Lower leg skin (tissue), 4 donors: ENCODE measurements at places on chromosomes 4 and X.

- no peak for DNase-seq
Observed at GRCh38 chr4:47187608-47188007, 156.2 kb downstream of the GABRB1 start.

DNA sequence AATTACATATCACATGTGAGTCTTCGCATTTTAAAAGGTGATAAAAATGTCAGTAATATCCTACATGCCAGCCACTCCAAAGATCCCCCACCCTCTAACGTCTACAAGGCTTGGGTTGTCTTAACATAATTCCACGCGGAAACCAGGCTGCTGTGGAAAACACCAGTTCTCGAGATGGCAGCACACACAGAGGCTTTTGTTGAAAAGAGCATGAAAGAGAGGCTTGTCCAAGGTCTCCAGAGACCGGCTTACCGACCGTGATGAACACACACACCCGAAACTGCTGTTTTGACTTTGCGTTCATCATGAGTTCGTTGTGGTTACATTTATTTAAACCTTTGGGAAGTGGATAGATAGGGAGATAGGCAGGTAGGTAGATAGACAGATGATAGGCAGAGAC, 87.9 kb downstream of the CRLF2 start:
- peak; percentile 4 for DNase-seq

GRCh38 chrX:133544778-133545177, 129.5 kb upstream of the GPC4 start:
- no peak for DNase-seq

DNA sequence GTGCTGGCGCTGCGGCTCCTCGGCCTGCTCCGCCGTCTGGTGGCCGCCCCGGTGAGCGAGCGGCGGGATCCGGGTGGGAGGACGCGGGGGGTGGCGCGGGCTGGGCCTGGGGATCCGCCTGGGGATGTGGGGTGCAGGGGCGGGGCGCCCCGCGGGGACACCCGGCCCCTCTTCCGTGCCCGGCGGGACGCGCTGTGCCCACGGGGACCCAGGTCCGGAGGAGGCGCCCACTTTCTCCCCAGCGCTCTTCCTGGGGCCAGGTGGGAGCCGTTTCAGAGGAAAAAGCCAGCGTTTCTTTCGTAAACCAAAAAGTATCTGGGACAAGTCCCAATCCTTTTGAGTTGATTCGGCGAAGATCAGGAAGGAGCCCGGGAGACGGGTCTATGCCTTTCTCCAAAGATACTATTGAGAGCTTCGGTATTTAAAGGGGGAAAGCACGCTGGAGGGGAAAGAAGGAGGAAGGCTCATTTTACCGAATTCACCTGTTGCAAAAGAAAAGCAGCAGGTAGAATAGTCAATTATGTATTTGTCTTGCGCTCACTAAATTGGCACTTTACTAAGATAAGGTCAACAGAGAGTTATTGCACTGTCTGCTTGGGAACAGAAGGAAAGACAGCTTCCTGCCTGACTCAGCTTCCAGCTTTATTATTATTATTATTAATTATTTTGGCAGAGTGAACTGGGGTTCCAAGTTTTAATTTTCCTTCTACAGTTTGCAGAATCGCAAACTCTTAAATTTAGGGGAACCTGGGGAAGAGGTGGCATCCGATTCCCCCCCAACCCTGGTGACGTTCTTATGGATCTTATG, 81.5 kb upstream of the CD99 start:
- DNase-seq, result peak; percentile 18

DNA sequence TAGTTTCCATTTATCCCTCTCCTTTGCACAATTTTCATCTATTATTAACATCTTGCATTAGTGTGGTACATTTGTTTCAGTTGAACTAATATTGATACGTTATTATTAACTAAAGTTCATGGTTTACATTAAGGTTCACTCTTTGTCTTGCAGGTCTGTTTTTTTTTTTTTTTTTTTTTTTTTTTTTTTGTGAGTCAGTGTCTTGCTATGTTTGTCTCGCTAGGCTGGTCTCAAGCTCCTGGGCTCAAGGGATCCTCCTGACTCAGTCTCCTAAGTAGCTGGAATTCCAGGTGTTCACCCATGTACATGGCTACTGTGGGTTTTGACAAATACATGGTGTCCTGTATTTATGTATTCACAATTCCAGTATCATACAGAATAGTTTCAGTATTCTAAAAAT, 6.8 kb downstream of the TBC1D19 start:
- no peak for DNase-seq

DNA sequence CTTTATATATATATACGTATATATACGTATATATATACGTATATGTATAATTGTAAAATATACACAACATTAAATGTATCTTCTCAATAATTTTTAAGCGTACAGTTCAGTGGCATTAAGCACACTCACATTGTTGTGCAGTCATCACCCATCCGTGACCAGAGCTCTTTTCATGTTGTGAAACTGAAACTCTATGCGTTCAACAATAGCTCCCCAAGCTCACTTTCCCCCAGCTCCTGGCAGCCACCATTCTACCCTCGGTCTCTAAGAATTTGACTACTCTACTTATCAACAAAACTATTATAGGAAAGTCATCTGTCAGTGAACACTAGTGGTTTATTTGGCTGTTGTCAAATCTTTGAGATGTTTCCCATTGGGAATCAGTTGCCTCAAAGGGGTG, 621.8 kb upstream of the GALNT7 start:
- no peak for DNase-seq

DNA sequence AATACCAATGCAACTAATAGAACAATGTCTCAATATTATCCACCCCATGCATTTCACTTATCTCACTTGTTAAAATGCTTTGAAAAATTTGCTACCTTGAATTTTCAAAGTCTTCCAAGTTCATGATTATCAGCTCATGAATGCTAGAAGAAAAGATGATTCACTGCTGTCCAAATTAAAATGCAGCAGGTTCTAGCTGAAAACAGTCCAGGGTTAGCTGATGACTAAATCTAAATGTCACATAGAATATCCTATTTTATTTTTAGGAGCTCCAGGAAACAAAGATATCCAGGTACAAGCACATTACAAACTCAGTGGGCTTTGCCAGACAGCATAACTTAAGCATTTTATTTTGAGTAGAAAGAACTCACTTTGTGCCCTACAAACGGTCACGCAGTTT, 38.0 kb upstream of the SPARCL1 start:
- no peak for DNase-seq

DNA sequence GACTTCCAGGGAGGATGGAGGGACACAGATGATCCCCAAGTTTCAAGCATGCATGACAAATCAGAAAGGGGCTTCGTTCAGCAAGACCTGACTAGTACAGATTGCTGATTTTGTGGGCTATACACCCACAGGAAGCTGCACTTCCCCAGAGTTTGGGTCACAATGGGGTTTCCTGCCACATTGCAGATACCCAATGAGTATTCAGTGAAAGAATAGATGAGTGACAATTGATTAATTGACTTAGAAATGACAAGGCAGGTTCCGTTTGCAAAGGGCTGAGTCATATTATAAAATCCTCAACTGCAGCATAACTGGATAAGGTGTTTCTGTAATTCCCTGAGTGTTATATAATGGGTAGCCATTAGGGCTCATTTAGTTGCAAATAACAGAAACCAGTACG, 146.6 kb upstream of the TBL1X start:
- no peak for DNase-seq

DNA sequence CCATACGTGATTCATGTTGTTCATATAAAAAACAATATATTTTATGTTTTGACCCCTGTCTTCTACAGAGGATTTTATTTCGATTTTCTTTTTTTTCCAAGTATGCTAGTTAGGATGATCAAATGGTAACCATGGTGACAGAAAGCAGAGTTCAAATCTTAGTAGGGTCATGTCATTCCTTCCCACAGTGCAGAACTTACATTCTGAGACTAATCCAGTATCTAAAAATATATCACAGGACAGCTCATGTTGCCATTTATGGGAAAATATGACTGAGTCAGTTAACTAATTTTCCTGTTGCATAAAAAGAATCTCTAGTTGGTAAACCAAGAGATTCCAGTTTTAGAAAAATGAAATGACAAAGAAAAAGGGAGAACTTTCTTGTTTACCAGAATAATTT, 209.5 kb downstream of the PARM1 start:
- DNase-seq, result no peak

GRCh38 chr4:141575884-141576283, 60.5 kb upstream of the IL15 start:
- DNase-seq, result no peak

- DNase-seq, result no peak
Observed at GRCh38 chr4:38678078-38678477, 14.1 kb downstream of the KLF3 start.

DNA sequence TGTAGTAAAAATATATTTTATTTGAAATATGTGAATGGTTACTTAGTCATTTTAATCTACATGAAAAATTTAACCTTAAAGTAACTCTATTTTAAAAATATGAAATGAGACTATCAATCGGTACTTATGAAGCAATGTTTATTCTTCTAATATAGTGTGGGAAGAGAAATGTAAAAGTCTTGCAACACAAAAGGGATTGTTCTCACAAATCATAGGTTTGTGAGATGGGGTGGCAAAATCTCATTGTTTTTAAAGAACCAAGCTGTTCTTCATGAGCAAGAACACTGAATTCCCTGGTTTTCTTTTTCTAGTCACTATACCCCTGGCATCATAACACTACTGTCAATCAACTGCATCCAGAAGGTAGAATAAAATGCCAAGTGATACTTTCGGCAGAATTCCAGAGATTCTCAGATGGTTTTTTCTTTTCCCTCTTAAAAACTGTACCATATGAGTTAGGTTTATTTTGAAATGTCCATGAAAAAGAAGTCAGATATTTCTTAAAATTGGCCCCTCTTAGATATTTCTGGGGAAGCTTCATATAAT, 52.2 kb downstream of the SNCA start:
- no peak for DNase-seq

GRCh38 chr4:110367156-110367555, 108.8 kb upstream of the ENPEP start:
- DNase-seq, result no peak

GRCh38 chr4:109395694-109396093, 37.9 kb upstream of the SEC24B start:
- DNase-seq, result no peak

DNA sequence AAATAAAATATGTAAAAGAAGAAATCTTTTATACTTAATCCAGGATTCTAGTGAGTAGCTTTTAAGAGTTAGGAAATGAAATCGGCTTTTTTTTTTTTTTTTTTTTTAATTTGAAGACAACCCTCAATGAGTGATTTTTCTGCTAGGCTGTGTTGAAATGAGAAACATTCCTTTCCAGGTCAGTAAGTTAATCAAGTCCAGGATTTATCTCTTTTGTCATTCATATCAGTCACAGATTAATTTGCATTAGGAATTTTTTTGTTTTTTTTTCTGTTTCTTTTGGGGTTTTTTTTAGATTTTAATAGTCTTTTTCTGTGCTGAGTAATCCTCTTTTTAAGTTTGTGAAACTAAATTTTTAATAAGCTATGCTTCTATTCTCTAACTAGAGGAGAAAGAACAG, 448.1 kb downstream of the ADGRL3 start:
- DNase-seq, result no peak

DNA sequence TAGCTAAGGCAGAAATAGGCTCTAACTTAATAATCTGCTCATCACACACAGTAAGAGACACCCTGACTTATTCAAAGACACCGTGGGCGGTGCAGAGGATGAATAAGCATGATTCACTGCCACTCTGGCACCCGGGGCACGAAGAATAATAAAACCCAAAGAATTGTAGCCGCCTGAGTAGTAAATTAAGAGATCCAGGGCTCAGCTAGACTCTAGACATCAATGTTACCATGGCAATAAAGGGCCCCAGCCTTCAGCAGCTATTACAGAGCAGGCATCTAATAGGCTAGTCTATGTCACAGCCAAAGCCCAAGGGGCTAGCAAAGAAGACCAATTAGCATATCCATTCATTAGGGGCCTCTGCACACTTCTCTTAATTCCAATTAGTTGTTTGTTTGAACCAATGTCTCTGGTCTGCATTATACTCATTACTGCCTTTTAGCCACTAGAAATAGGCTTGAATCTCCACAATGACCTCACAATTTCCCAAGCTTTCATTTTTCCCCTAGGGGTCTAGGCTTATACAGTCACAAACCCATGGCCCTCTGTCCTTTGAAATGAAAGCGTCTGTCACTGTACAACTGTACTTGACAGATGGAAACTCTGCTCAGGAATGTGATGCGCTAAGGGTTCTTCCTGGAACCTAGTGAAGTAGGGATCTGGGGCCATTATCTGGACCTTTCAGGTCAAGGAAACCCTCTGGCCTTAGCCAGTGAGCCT, 3.0 kb upstream of the ATP1B4 start:
- no peak for DNase-seq

- no peak for DNase-seq
Observed at GRCh38 chr4:126071346-126072333, 756.9 kb downstream of the FAT4 start.

GRCh38 chr4:52658641-52659000, 480 bp downstream of the USP46 start:
- DNase-seq, result no peak

DNA sequence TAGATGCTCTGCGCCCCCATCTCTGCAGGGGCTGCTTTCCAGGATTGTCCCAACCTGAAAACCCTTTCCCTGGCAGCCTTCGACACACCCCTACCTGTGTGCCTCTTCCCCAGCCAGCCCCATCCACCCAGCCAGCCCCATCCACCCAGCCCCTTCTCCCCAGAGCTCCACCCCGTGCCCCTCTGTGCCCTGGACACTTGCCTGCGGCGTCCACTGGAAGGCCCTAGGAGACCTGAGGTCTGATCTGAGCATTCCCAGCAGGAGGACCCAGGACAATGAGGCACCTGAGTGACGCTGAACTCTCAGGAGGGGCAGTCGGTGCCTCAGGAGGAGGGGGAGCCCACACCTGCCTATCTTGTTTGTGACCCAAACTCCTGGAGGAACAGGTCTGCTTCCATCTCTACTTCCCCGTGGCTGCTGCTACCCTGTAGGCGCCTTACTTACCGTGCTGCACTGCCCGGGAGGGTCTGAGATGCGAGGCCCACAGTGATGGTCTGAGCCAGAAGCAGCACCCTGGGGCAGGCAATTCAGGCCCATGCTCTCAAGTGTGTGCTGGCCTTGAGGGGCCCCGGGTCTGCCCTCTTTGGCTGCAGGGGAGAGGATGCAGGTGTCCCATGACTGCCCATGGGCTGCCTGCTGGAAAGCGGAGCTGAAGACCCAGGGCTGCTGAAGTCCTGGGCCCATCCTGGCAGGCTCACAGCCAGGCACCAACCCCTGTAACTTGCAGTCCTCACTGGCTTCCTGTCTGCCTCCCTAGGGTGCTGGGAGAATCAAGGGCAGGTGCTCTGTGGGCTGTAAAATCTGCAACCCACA, 4.9 kb downstream of the LRPAP1 start:
- DNase-seq, result no peak

GRCh38 chrX:41718481-41719235, 5.3 kb upstream of the GPR82 start:
- no peak for DNase-seq

DNA sequence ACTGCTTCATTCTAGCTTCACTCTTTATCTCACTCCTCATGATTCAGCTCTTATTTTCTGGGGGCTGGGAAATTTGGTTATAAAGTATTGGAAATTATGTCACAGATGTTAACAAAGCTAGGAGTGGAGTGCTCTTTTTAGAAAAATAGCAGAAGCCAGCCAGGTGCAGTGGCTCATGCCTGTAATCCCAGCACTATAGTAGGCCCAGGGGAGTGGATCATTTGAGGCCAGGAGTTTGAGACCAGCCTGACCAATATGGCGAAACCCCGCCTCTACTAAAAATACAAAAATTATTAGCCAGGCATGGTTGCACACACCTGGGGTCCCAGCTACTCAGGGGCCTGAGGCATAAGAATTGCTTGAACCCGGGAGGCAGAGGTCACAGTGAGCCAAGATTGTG, 97.2 kb upstream of the GUCY1A1 start:
- DNase-seq, result no peak
